ENCODE measurements at places on chromosomes 7 and 10.

DNA sequence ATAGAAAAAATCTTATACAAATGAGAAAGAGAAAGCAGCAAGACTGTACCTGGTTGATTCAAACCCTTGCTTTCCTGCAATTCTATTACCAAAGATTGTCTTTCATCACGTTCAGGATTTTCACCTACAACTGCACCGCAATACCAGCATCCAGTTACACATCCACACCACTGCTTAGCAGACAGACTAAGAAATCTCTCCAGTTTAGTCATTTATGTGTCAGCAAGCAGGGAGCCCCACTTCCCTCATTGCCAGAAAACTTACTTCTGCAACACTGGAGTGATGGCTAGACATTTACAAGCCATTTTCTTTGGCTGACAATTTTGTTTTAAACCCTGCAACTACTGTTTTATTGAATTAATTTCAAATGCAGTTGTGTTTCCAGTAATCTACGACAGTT lies 359.6 kb upstream of the MEOX2 start:
- DNase-seq, result no peak

- DNase-seq, result no peak
Measured at GRCh38 chr10:125034675-125035074, 92.8 kb downstream of the ZRANB1 start.

GRCh38 chr7:132757783-132758182 lies 181.5 kb upstream of the PLXNA4 start:
- no peak for DNase-seq

DNA sequence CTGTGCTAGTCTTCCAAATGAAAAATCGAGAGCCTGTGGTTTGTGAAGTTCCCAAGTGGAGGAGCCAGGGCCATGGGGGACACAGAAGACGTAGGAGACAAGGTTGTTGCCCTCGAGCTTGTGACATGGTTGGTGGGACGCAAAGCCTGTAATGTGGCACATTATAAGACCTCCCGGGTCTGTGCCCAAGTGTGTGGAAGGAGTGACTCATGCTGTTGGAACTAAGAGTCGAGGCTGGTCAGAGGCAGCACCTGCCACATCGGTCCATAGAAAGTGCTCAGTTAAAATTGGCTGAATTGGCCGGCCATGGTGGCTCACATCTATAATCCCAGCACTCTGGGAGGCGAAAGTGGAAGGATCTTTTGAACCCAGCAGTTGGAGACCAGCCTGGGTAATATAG lies 27.0 kb upstream of the PODXL start:
- DNase-seq, result no peak

DNA sequence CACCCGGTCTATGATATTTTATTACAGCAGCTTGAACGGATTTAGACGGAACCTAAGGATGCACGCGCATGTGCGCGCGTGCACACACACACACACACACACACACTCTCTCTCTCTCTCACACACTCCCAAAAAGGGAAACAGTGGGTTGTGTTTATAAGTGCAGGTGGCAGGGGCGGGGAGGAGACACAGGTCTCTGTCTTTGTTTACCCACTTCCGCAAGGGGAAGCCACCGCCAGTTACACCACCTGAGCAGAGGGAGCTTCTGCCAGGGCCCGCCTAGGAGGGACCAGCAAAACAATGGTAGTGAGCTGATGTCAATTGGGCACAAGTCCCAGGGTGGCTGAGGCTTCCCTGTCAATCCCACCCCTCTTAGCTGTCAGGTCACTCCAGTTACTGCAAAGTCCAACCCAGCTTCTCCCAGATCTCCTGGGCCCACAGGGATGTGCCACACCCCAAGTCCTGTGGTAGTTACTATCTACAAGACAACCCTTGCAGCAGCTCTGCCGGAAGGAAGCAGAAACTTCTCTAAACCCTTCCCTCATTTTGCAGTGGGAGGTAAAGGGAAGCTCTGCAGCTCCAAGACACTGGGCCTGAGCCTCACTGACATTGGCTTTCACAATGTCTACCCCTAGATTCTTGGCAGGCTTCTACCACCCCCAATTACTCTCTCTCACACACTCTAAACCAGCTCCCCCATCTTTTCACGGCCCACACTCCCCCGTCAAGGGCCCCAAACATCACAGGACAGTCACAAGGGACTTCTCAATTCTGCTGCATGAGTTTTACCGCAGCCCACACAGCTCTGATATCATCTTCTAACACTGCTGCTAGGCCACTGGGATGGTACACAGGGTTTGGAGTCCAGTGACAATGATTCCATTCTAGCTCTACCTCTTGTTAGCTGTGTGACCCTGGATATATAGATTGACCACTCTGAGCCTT lies 17.6 kb downstream of the ANXA11 start:
- peak; percentile 85 for DNase-seq

DNA sequence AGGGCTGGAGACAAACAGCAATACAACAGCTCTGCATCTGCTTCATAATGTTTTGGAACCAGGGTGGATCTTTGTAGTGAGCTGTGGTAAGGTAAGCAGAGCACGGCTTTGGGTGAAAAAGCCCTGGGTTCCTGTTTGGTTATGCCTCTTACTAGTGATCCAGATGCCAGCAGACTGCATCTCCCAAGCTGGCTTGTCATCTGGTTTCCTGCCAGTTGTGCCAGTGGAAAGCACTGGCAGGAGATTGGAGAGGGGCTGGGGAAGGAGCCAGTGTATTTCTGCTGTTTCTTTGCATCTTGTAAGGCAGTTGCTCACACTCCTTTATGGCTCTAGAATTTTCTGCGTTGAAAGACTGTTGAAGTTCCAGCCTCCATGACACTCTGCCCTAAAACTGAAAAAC lies 137.6 kb downstream of the TSPAN12 start:
- no peak for DNase-seq

- no peak for DNase-seq
Measured at GRCh38 chr7:96998744-96999143, 6.6 kb upstream of the DLX6 start.

- no peak for DNase-seq
Measured at GRCh38 chr10:43746906-43747305, 98.2 kb upstream of the ZNF32 start.

DNA sequence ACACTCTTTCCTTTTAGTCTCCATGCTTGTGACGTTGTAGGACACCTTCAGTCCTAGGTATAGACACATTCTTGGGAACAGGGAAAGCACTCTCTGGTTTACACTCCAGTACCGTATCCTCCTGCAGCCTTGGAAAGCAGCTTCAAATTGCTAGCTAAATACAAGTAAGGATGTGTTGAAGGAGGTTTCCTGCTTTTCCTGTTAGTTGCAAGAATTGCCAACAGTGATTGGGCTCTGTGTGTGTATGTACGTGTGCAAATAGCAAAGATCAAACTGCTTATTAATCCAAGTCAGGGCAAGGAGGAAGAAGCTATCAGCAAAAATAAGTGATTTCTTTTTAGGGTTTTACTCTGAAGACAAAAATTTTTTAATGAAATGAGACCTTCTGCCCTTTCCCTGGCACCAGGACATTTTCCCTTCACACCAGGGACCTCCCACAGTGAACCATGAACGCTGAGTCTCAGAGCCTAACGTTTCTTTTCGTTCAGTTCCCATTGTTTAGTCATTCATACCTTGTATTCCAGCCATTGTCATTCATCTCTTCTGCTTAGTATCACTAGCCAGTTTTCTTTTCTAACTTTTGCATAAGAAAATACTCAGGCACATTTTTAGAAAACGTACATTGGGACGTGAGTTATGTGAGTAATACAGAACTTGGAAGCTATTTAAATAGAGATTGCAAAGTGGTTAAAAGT lies 36.9 kb upstream of the AUTS2 start:
- DNase-seq, result no peak

DNA sequence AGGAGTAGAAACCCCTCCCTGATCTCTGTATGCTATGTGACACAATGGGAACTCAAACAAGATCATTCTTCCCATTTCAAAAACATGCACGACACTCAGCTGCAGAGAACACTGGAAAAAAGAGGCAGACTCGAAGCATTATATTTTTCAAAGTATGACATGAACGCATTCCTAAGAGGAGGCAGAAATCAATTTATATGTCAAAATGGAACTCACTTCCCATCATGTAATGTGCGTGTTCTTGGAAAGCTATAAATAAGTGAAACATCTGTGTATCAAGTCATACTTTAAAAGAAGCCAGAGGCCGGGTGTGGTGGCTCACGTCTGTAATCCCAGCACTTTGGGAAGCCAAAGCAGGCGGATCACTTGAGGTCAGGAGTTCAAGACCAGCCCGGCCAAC lies 142.7 kb downstream of the ICA1 start:
- DNase-seq, result no peak

DNA sequence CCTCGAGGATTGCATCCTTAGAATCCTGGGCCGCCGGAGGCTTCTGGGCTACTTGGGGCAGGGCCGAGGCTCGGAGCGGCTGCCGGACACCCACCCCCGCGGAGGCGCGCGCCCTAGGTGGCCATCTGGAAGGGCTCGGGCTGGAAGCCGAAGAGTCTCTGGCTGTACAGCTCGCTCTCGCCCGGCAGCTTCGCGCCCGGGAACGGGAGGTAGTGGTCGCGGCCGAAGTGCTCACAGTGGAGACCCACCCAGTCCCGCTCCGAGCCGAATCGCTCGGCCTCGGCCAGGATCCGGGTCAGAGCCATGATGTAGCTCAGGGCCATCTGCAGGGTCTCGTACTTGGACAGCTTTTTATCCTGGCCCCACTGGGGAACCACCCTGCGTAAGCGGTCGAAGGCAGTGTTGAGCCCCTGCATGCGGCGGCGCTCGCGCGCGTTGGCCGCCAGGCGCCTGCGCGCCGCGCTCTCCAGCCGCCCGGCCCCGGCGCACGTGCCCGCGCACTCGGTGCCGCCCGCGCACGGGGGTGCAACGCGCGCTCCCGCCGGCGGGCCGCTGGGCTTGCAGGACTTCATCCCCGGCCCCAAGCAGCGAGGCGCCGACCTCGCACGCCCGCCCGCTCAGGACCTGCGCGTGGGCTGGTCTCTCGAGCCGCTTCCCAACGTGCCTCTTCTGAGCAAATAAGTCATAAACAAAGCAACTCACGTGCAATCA lies 652 bp downstream of the ATOH7 start:
- peak; percentile 28 for DNase-seq

DNA sequence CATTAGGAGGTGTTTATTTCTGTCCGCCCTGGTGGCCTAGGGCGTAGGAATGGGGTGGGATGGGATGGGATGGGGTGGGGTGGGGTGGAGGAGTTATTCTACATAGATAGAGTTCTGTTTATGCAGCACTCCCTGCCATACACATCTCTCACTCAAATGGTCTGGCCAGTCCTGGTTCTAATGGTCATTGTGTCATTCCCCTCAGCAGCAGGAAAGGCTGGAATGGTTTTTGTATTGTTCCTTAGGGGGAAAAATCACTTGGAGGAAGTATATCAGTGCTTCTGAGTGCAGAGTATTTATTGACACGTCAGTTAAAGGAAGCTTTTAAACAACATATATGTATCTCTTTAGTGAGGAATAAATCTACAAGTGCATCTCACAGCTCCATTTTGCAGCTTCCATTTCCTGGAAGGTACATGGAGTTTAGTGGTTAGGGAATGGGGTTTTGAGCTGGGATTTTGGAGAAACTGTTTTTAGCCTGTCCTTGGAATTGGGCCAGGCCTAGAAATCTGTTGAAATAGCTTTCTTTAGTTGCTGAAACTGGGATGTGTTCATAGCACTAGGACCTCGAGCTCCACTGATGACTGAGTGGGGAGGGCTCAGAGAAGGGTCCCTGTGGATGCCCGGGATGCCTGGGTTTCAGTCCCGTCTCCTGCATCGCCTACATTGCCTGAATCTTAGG lies 8.3 kb downstream of the TSPAN14 start:
- DNase-seq, result no peak

DNA sequence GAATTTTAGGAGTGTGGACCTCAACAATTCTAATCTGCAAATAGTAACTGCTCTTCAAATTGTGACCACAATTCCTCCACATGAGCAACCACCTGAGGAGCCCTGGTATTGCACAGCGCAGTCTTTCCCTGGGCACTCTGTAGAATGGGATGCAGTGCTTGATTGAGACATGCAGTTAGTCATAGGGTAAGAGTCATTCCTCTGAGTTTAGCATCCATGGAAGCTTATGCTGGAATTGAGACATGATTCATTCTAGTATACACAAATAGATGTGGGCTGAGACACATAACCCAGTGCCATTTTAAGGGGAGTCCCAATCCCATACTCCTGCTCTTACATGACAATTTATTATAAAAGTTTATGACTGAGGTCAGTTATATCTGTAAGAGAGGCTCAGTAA lies 582.3 kb upstream of the CNTNAP2 start:
- no peak for DNase-seq

GRCh38 chr10:52334595-52334994 lies 20.5 kb downstream of the DKK1 start:
- DNase-seq, result no peak

DNA sequence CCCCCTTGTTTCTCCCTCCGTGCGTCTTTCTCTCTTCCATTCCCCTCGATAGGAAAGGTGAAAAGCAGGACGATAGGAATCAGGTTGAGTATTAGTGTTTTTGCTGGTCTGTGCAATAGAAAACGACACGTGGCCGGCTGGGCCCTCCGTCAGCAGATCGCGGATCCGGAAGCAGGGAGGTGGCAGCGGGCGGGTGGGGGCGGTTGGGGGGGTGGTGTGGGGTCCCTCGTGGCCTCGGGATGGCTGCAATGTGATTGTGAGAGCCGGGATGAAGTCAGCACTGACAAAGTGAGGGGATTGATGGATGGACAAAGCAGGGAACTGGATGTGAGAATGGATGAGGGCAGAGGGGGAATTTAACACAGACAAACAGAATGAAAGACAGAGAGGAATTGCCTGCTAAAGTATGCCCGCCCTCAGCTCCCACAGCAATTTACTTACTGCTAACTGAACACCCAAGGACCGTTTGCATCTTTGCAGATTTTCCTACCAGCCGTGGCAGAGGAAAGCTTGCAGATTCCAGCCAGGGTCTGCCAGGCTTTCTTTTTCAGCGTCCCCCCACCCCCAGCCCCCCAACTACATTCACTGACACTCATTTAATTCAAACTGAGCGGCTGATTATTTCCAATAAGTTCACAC lies 280.9 kb downstream of the LRMDA start:
- no peak for DNase-seq

DNA sequence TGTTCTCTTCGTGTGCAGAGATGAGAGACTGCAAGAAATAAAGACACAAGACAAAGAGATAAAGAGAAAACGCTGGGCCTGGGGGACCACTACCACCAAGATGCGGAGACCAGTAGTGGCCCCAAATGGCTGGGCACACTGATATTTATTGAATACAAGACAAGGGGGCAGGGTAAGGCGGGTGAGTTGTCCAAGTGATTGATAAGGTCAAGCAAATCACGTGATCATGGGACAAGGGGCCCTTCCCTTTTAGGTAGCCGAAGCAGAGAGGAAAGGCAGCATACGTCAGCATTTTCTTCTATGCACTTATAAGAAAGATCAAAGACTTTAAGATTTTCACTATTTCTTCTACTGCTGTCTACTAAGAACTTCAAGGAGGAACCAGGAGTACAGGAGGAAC lies 762.1 kb downstream of the TNS3 start:
- no peak for DNase-seq
